ENCODE measurements at places on chromosomes 11 and 22.
A peak's percentile ranks its signal among the peaks of the same experiment; 100 is the strongest.

DNA sequence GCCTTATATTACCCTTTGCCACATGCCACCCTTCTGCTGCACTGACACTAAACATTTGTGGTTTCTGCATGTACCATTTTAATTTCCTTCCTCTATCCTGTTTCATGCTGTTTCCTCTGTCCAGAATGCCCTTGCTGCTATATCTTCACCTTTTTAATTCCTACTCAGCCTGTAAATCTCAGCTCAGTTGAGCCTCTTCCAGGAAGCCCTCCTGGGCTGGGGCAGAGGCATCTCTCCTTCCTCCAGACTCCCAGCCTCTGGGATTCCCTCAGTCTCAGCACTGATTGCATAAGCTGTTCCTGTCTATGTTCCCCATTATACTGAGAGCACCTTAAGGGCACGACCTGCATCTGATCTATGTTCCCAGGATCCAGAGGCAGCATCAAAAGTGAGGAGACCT lies 98.7 kb downstream of the RNF169 start:
- DNase-seq, result no peak

GRCh38 chr11:67641338-67642172 lies 2.0 kb upstream of the TBX10 start:
- no peak for DNase-seq

DNA sequence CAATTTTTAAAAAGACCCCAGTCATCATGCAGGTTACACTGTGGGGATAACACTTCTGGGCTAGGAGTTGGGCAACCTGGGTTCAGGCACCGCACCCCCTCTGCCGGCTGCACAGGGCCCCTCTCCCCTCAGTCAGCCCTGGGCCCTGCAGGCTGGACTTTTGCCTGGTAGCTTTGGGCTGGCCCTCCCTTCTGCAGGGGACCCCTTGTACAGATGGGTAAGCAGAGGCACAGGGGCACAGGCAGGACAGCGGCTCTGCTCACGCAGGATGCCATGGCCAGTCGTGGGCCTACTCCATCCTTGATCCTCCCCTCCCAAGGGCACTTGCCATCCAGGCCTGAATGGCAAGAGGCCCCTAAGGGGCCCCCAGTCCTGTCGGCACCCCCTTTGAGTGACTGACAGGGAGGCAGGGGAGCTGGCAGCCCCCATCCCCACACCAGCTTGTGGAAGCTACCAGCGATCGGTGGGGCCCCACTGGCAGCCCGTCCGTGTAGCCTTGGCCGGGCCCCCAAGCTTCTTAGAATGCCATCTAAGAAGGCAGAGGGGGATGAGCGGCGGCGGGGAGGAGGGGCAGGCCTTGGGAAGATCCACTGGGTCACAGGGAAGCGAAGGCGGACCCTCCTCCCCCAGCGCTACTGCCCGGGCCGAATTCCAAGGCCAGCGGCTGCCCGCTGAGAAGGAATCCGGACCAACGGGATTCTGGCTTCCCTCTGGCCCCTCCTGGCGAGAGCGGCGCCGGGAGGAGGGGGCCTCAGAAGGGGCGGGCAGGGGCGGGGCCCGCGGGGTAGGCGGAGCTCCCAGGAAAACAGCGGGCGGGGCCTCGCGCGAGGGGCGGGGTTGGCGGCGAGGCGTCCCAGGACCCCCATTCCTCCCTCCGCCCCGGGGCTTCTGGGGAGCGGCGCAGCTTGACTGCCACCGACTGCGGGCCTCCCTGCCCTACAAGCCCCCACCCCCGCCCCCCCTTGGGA lies 6.8 kb upstream of the CHKA start:
- no peak for DNase-seq

DNA sequence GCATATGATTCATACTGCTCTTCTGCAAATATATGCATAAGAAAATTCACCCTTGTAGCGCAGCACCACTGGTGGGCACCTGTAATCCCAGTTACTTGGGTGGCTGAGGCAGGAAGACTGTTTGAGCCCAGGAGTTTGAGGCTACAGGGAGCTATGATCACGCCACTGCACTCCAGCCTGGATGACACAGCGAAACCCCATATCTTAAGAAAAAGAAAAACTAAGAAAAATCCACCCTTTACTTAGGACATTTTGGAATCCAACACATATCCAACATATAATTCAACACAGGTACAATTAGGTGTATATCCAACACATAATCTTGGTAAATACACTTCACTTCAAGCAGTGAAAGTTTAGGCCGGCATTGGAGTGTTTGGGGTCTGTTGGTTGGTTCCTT lies 255.5 kb upstream of the PITPNB start:
- no peak for DNase-seq

GRCh38 chr11:2466869-2467694 lies 22.3 kb downstream of the KCNQ1 start:
- no peak for DNase-seq

DNA sequence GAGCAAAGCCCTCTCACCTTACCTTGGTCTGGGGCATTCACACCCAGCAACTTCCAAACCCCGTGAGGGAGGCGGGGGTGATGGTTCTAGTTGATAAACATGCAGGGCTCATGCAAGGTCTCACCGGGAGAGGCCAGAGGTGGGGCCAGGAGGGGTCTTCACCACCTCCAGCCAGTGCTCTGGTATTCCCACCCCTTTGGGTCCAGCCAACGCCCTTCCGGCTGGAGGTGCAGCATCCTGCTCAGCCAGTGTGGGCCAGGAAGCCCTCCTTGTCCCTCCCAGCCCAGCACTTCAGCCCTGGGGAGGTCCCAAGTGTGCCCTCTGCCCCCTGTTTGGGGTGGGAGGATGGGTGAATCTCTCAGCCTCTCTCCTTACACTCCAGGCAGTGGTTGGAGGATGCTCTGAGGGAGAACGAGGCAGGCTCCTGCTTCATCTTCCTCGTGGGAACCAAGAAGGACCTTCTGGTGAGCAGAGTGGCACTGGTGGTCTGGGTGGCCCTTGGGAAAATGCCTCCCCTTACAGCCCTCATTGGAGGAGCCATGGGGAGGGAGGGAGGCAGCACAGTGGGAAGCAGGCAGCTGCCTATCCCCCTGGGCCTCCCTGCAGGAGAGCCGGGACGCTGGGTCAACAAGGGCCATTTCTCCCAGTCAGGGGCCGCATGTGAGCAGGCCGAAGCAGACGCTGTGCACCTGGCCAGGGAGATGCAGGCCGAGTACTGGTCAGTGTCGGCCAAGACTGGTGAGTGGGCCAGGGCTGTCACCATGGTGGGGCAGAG lies 13.4 kb downstream of the RAB36 start:
- no peak for DNase-seq

DNA sequence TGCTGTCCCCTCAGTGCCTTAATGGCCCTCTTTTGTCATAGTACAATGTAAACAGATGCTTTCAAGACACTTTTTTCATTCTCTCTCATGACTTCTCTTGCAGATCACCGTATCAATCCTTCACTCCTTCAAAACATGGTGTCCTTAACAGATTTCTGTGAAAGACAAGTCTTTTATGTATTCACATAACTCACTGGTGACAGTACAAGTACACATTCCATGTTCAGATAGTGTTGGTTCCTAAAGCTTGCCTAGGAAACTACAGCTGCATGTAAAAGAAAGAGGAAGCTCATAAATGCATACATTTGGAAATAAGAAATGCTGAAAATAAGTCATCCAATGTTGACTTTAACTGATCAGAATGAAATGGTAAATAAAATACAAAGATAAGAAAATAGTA lies 5.0 kb upstream of the OR52E6 start:
- DNase-seq, result no peak

GRCh38 chr11:125554038-125554437 lies 15.2 kb upstream of the EI24 start:
- DNase-seq, result no peak

- no peak for DNase-seq
Observed at GRCh38 chr11:117638911-117639543, 158.0 kb downstream of the DSCAML1 start.

GRCh38 chr11:77418155-77418970 lies 55.5 kb downstream of the PAK1 start:
- DNase-seq, result no peak

- no peak for DNase-seq
Observed at GRCh38 chr11:46944356-46945075, 8.0 kb downstream of the CSTPP1 start.

DNA sequence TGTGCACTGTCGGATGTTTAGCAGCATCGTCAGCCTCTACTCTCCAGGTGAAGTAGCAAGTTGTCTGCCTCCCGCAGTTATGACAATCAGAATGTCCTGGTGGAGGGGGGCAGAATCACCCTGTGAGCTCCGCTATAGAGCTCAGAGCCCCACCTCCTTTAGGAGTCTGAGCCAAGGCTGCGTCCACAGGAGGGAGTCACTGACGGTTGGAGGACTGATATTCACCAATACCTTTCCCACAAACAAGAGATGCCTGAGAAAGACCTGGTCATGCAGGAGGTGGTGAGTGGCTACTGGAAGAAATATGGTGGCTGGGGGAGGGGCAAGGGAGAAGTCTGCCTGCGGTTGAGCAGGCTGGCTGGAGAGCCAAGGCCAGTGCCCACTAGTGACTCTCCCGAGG lies 41.7 kb upstream of the ADA2 start:
- no peak for DNase-seq

DNA sequence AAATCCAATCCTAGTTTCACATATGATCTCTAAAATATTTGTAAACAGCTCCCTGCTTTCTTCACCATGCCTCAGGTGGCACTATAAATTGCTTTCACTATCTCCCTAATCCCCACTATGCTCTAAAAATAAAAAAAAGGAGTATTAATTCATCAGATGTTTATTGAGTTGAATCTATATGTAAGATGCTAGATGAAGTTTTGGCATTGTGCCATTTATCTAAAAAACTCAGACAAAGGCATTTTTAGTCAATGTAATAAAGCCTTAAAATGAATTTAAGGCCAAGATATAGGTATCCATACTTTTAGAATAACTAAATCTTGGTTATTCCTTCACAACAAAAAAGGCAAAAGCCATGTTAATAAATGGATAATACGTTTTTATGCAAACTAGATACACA lies 373.9 kb downstream of the ETS1 start:
- no peak for DNase-seq

DNA sequence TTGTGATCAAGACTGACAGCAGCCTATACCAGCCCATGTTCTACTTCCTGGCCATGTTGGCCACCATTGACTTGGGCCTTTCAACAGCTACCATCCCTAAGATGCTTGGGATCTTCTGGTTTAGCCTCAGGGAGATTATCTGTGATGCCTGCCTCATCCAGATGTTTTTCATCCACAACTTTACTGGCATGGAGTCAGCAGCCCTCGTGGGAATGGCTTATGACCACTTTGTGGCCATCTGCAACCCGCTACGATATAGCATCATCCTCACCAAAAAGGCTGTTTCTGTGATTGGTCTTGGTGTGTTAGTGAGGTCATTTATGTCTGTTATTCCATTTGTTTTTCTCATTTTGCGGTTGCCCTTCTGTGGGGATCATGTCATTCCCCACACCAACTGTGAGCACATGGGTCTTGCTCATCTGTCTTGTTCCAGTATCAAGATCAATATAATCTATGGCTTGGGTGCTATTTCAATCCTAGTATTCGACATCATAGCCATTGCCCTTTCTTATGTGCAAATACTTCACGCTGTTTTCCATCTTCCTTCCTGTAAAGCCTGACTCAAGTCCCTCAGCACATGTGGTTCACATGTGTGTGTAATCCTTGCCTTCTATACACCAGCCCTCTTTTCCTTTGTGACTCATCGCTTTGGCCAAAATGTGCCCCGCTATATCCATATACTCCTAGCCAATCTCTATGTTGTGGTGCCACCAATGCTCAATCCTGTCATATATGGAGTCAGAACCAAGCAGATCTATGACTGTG lies 23.6 kb downstream of the OR52E1 start:
- no peak for DNase-seq

GRCh38 chr11:69496202-69496557 lies 14.7 kb downstream of the LINC01488 start:
- no peak for DNase-seq

GRCh38 chr11:67158221-67158620 lies 39.2 kb downstream of the KDM2A start:
- DNase-seq, result no peak

DNA sequence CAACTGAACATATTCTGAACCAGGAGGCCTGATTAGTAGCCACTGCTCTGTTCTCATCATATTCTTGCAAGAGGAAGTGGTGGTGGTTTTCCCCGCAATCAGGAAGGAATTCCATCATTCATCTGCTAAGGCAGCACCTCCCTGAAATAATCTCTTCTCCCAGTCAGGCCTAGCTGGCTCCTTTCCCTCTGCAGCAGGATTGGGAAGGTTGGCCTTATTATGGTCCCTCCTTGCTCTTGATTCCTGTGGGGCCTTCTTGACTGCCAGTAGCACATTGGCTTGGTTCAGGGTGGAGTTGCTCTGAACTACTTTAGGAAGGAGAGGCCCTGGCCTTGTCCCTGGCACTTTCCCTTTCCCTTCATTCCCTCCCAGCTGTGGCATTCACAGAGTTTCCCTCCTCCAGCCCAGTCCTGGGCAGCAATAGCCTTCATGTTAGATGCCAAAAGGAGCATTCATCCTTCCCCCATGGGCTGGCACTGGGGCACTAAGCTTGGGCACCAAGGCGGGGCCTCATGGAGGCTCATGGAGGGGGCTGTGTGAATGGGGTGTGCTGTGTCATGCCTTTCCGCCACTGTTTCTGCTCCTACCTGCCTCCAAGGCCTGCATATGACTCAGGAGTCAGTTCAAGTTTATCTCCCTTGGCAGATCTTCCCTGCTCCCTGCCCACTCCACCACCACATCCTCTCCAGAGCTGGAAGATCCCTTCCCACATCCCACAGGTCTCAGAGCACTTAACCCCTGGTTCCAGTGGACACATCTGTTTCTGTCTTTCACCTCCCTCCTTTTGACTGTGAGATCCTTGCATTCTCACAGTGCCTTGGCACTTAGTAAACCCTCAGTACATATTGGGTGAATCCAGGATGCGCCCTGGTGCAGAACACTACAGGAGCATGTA lies 27.6 kb upstream of the CD44 start:
- DNase-seq, result no peak

DNA sequence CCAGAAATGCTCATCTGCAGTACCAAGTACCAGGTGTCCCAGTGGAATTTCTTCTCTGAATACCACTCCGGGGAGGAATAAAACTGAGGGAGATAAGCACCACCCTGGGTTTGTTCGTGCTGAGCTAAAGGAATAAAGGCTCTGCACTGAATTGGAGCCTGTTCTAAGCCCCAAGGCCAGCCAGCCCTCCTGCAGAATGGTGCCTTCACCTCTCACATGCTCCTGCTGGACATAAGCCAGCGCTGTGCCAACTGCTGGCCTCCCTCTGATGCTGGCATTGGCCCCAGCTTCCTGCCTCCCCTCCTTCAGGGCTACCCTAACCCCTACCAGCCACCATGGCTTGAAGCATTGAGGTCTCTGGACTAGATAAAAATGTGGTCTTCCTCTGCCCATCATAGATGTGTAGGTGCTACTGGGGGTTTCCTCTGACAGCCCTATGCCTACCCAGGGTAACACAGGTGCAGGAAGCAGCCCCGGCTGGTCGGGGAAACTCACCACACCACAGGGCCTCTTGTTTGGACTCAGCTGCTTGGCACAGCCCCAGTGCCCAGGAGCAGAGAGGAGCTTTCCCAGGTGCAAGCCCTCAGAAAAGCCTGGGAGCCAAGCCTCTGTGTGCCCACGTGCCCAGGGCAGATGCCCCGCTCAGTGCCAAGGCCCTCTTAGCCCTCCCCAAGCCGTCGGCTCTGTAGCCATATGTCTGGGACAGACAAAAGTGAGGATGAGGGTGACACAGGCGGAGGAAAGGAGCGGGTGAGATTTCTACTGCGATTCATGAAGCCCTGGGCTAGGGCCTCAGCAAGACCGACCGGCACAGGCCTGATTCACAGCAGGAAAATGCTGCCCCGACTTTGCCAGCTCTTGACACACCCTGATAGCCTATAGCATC lies 34.1 kb upstream of the JAM3 start:
- DNase-seq, result peak; percentile 11

- DNase-seq, result no peak
Observed at GRCh38 chr11:123264431-123264780, 69.4 kb upstream of the CLMP start.

- DNase-seq, result peak; percentile 12
Observed at GRCh38 chr11:44095506-44096359, at the start of gene EXT2. EXT2 (plus strand) TSS chr11:44095678; CDS start chr11:44107713, 12,035 bp downstream.
